ENCODE measurements at places on chromosomes 6 and 20.

- DNase-seq, result no peak
These were observed 57.0 kb downstream of the SLX4IP start for GRCh38 chr20:10492065-10492464.

DNA sequence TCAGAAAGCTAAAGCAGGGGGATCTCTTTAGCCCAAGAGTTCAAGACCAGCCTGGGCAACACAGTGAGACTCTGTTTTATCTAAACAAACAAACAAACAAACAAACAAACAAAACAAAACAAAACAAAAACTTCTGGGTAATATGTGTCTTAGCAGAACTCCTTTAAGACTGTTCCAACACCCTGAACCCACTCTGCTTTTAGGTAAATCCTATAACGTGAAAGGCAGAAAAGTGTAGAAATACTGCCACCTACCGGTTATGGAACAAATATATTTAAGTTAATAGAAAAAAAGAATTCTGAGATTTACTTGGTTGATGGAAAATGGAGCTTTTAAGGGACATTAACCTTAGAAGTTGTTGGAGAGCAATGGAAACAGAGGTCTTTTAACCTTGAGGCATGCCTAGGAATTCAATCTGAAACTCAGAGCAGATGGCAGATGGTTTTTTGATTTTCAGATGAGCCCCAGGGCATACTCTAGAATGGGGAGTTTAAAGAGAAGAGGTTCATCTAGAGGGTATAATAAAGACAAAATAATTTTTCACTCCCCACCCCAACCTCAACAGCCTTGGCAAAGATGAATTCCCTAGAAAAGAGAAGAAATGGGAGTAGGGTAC lies 38.5 kb downstream of the SOD2 start:
- DNase-seq, result no peak

DNA sequence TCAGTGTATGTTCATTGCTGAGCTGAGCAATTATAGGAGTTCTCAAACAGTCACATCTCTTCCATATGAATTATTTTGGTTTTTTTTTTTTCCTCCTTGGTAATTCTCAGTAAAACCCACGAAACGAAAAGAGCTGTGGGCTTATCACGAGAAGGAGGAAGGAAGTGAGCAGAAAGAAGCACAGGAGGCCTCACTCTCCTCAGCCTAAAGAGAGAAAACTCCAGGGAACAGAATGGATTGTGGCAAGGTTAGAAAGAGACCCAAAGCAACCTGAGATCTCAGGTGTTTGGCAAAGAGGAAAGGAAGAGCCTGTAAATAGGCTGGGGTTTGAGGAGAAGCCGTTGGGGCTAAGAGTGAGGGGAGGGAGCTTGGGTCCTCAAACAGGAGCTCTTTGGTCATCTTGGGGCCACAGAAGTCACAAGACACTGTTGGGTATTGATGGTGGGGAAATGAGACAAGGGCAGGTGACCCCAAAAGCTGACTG lies 67.8 kb upstream of the CITED2 start:
- no peak for DNase-seq

DNA sequence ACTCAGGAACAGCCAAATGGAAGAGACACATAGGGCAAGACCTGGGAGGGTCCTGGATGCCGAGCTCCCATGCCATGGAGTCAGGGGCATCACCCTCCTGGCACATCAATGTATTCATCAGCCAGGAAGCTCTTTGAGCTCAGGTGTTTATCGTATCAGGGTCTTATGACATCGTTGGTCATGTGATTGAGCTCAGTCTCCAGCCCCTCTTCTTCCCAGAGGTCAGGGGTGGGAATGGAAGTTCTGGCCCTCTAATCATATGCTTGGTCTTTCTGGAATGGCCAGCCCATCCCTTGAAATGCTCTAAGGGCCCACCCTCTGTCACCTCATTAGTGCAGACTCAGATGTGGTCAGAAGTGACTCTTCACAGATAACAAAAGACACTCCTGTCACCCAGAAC lies 52.4 kb upstream of the TULP4 start:
- no peak for DNase-seq

DNA sequence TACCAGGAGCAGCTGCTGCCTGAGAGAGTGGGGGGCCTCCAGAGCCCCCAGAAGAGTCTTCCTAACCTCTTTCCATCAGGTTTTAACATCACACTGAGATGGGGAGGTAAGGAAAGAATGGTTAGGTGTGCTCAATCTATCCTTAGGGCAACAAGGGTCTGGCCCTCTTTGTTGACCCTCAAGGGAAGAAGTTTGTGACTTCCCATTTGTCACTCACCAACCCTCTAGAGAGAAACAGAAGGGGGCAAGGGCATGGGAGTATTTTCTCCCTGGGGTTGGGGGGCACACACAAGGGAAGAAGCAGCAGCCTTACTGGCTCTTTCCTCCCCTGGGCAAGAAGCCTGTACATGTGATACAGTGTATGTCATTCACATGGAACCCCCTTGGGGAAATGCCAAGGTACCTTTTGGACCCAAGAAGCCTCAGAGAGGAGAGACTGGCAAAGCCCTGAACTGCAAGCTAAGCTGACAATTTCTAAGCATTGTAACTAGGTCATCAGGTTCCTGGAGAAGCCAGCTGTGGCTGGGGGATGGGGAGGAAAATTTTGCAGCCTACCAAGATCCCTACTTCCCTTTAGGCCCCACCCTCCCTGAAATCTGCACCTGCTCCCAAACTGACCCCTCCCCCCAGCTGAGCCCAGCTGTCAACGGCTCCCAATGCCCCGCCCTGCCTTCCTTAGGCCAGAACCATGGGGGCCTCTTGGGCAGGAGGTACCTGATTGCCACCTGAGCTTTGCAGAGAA lies 14.5 kb downstream of the BCL2L1 start:
- DNase-seq, result no peak

GRCh38 chr6:90485635-90486277 lies 101.1 kb downstream of the MAP3K7 start:
- DNase-seq, result no peak

DNA sequence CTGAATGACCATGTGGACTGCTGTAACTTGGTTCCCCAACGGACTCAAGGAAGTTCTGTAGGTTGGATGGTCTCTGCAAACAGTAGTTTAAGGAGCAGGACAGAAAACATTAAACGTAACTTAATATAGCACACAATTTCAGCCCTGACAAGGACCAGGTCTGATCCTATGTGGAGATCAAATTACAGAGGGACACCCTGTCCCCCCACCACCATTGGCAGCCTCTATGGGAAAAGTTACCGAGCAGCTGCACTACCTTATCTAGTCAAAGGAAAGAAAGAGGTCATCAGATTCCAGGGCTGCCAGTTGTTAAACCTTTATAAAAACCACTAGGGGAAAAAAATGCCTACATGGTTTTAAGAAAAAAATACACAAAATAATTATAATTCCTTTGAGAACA lies 191.5 kb upstream of the RSPO3 start:
- DNase-seq, result no peak

GRCh38 chr6:157492249-157492648 lies 111.3 kb downstream of the ZDHHC14 start:
- DNase-seq, result no peak

DNA sequence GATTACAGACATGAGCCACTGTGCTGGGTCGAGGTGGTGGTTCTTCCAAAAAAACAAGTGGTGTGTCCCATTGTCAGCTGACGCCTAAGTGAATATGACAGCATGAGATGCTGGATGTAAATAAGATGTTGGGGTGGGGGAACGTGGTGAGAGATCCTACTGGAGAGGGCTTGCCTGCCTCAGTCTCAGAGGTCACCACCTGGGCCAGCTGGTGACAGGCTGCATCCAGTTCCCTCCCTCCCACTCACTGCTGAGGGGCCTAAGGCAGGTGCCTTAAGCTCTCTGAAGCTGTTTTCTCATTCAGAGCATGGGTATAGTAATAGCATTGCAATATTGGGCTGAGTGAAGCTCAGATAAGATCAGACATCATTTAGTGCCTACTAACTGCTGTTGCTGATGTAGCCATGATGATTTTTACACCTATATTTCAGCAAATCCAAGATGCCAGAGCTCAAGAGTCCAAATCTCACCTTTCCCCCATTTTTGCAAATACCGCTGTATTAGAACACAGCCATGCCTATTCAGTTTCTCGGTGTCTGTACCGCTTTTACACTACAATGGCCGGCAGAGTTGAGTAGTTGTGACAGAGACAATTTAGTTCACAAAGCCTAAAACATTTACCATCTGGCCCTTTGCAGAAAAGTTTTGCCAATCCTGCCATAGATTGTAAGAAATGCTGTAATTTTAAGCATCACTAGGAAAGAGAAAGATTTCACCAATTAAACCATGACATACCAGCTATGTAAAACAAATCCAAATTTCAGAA lies 171.3 kb downstream of the ANKRD60 start:
- no peak for DNase-seq

GRCh38 chr6:118665011-118665410 lies 13.6 kb upstream of the CEP85L start:
- no peak for DNase-seq

DNA sequence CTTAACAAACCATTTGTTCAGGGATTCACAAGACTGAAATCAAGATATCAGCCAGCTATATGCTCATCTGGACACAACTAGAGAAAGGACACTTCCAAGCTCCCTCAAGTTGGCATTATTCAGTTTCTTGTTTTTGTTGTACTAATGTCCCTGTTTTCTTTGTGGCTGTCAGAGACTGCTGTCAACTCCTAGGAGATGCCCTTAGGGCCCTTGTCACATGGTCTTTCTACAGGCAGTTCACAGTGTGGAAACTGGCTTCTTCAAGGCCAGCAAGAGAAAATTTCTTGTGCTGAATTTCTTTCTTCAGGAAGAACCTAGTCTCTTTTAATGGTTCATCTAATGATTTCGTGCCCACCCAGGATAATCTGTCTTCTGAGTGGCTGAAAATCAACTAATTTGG lies 677.2 kb upstream of the MAN1A1 start:
- no peak for DNase-seq

GRCh38 chr6:136763255-136763654 lies 29.0 kb downstream of the MAP3K5 start:
- DNase-seq, result no peak

- no peak for DNase-seq
These were observed 14.2 kb downstream of the ANKRD66 start for GRCh38 chr6:46760925-46761324.

DNA sequence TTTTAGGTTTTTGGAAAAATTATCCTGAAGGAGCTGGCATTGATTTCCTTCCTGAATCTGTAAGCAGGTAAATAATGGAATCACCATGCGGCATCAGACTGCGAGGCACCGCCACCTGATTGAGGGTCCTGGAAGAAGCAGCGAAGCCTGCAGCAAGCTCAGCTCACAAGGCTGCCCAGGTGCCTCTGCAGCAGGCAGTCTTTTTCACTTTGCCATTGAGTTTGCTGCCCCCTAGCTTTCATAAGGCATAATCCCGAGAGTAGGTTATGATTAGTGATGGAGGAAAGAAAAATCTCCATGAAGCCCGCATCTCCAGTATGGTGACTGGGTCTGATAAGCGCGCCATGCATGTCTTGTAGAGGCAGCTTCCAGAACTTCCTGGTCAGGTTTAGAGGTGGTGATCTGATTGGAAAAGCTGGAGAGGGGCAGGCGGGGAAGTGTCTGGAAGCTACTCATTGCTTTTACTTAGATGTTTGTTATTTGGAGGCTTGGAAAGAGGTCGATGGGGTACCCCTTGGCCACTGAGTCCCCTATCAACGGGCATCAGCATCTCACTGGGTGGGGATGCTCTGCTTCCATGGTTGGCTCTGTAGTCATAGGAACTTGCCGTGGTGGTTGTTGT lies 26.7 kb downstream of the IYD start:
- DNase-seq, result no peak

- no peak for DNase-seq
These were observed 8.7 kb upstream of the RWDD1 start for GRCh38 chr6:116562614-116563013.

DNA sequence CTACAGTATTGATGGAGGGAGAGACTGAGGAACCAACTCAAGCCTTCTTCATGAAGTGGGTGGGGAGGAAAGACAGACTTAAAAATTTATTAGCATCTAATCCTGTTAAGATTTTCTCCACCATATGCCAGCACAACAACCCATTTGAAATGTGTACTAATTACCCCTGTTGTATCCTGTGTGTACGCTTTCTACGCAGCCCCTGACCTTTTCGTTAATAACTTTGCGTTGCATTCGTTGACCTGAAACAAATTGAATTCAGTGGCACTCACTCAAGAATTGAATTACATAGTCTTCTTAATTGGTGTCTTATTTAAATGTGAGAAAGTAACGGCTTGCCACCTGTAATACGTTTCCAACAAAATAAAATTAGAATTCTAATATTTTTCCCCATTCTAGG lies 113.9 kb downstream of the LINC00237 start:
- no peak for DNase-seq

GRCh38 chr20:46220455-46221207 lies 87.7 kb downstream of the CDH22 start:
- DNase-seq, result no peak

DNA sequence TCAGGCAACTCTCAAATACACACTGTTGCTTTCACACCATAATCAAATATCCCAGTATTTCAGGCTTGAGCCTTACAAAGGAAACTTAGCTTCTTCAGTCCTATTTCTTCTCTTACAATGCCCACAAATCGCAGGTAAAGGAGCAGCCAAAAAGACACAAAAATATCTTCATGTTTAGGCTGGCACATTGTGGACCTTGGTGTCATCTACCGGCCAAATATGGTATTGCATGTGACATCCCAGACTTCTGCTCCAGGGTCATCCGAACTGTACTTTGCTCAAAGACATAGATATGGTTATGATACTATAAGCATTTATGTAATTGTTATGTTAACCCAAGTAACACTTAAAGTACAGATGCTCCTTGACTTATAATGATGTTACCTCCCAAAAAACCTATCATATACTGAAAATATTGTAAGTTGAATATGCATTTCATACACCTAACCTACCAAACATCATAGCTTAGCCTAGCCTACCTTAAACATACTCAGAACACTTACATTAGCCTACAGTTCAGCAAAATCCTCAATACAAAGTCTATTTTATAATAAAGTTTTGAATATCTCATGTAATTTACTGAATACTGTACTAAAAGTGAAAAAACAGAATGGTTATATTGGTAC lies 4.6 kb downstream of the OR2H2 start:
- DNase-seq, result no peak

- no peak for DNase-seq
These were observed 55.6 kb downstream of the ADTRP start for GRCh38 chr6:11722805-11723631.

DNA sequence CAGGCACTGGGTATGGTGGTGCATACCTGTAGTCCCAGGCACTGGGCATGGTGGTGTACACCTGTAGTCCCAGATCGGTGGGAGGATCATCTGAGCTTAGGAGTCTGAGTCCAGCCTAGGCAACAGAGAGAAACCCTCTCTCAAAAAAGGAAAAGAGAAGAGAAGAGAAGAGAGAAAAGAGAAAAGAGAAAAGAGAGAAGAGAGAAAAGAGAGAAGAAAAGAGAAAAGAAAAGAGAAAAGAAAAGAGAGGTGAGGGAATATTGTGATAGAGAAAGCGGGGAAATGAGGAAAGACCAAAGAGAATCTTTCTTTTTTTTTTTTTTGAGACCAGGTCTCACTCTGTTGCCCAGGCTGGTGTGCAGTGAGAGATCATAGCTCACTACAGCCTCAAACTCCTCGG lies 108.7 kb downstream of the ARHGAP18 start:
- no peak for DNase-seq
